ENCODE measurements at places on chromosomes 12 and 14.

DNA sequence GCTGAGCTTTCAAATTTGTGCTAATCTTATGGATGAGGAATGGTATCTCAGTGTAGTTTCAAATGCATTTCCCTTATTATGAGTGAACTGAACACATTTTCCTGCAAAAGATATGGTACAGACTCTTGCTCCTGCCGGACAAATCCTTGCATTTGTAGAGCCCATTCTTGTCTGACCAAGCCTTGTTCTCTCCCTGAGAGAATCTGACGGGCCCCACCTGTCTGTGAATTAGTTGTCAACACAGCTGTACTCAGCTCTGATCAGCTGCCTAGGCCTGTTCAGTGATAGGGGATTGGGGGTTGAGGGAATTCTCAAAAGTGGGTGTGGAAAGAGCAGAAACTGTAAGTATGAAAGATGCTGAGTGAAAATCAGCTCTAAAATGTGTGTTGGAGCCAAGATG is 42.8 kb upstream of the SCN8A start:
- no peak overlapping the region for H3K27ac ChIP-seq
- no peak for DNase-seq
- H3K4me3 ChIP-seq: no peak overlapping the region

DNA sequence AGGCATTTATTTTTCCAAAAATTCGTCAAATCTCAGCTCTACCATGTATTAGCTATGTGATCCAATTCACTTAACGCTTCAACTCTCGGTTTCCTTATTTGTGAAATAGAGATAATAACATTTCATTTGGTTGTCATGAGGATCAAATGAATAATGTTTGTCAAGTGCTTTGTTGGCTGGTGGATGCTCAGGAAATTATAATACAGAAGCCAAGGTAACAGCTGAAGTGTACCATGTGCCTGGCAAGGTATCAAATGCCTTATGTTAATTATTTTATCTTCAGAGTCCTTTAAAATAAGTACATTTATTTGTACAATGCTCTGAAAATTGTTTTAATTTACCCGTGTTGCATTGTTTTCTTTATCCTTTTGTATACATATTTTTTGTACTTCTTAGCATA is 6.1 kb upstream of the PRKCH start:
- no peak overlapping the region for H3K27ac ChIP-seq
- H3K27me3 ChIP-seq: no peaks in the 10 kb centered on the region
- DNase-seq: no peak
- H3K4me1 ChIP-seq: peaks cover 7% of the 10 kb centered on the region
- no peak overlapping the region for H3K4me3 ChIP-seq

DNA sequence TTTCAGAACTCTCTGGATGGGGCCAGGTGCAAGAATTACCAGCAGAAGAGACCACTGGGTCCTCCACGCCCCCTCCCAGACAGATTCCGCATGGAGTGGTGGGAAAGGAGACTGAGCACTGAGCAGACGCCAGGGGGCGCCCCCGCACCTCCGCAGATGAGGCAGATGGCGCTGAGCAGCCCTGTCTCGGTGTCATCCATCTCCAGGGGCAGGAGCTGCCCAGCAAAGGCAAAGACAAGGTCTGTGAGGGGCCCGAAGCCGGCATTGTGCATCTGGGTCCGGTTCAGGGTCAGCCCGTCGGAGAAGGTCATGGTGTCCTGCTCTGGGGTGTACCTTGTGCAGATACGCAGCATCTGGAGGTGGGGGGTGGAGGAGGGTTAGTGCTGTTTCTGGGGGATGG is 6.3 kb upstream of the ITGB7 start:
- H3K4me1 ChIP-seq: peaks cover 42% of the 10 kb centered on the region
- H3K27me3 ChIP-seq: no peaks in the 10 kb centered on the region
- H3K36me3 ChIP-seq: no peaks in the 10 kb centered on the region
- peak; percentile 89 for DNase-seq
- no peak overlapping the region for H3K4me3 ChIP-seq

- peaks cover 9% of the 10 kb centered on the region for H3K4me1 ChIP-seq
- no peak overlapping the region for H3K27ac ChIP-seq
- peaks cover under 1% of the 10 kb centered on the region for H3K27me3 ChIP-seq
- DNase-seq: no peak
- no peak overlapping the region for H3K4me3 ChIP-seq
- H3K36me3 ChIP-seq: peaks cover 1% of the 10 kb centered on the region
Measured at GRCh38 chr12:24864796-24865125, 84.1 kb downstream of the BCAT1 start.
